Hematopoietic multipotent progenitor cell treated with erythropoietin and hydrocortisone succinate and interleukin-3 and kit ligand, for 6 days (in vitro differentiated cells): ENCODE measurements at places on chromosomes 1 and 21.

DNA sequence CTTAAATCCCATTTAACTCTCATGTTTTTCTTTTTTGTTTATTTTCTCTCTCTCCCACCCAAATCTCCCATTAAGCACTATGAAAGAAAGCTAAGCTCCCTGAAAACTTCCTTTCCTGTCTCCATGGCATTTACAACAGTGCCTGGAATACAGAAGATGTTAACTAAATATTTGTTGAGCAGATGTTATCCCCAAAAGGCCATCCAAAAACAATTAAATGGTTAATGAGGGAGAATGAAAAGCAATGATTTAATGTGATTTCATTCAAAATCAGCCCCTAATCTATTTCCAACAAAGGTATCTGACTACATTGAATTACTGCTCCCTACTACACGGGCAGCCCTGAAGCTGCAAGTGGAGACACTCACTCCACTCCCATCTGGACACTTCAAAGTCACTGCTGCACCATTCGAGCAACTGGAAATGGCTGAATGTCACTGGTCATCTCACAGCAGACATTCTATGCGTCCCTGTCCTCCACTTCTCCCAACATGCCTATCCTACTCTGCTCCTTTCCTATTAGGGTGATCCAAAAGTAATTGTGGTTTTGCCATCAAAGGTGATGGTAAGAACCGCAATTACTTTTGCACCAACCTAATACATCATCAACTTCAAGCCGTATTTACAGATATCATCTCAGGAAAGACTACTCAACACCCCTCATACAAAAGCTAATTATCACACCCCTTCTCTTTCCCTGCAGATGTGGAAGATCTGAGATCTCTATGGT is 7.5 kb downstream of the TP53BP2 start:
- no peak for DNase-seq

DNA sequence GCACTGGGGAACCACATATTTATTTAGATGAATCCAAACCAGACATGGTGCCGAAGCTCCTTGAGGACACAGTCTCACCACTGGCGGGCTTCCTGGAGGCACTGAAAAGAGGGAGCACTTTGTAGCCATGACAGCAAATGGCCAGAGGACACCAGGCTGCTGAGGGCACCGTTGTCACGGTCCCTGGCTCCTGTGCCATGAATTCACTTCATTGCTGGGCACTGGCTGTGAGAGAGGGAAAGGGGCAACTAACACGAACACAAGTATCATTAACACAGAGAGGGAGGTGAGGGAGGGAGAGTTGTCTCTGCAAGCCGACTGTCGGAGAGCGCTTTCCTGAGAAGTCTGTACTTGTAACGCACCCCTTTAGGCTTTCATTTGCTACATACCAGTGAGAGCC is 9.4 kb upstream of the PSRC1 start:
- no peak for DNase-seq

DNA sequence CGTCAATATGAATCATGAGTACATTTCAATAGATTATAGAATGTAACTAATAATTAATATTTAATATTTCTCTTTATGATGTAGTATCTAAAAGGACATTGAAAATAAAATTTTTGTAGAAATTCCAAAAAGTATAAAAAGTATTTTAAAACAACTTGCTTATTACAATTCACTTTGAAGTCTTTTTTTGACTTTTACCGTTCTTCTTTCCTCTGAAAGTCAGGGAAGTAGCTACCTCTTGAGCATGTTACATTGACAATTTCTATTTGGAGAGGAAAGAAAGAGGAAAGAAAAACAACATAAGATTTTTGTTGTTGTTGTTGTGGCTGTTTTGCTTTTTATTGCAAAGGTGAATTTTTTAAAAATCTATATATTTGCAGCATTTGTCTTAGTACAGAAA is 1.3 kb downstream of the PTPRC start:
- peak; percentile 63 for DNase-seq

DNA sequence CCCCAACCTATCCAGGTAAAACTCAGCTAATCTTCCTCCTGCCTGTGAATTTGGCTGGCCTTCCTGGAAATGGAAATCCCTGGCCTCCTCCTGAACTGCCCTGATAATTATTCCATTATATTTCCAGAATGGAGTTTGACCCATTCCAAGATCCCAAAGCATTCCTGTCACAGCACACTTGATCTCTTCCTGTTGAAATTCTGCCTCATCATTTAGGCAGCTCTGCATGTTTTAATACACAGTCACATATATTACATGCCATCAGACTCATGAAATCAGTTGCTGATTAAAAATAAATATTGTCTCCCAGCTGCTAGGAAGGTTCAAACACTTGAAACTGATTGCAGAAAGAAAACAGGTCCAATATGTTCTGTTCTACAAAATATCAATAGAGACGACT is 148.2 kb upstream of the PALMD start:
- DNase-seq: no peak

- DNase-seq: no peak
Observed at GRCh38 chr1:28123461-28123961, 35.1 kb upstream of the EYA3 start.

GRCh38 chr1:228174482-228175315 is 9.1 kb downstream of the IBA57 start:
- DNase-seq: peak; percentile 64
